Fibroblast of the conjunctiva (primary cell): ENCODE measurements at places on chromosomes 1 and 21.

GRCh38 chr1:154791292-154792166, 78.6 kb downstream of the KCNN3 start:
- DNase-seq, result peak; percentile 22

DNA sequence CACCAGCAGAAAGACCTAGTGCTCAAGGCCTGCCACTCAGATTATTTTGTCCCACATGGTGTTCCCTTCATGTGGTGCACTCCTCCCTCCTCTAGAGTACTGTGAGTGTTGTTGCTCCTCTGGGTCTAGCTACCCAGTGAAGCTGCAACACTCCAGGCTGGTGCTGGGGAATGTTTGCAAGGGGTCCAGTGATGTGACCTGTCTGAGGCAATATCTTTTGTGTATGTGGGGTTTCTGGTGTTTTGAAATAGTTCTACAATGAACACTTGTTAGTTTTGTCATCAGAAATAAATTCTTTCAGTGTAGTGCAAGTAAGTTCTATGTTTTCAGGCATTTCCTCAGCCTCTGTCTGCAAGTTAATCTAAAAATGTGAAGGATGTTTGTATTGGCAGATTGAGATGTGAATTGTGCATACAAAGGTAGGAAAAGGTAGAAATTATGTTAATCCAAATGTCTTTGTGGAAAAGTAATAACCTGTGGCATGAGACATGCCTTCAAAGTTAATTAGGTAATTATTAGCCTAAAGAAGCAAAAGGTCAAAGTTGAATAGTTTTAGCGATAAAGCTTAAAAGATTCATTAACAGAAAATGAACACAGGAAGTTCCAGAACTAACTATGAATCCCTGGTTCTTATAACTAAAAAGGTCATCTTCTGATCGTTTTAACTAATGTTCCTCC, 616.8 kb downstream of the LTN1 start:
- peak; percentile 14 for DNase-seq

GRCh38 chr21:35643176-35643575, 417.1 kb downstream of the SETD4 start:
- DNase-seq, result no peak

DNA sequence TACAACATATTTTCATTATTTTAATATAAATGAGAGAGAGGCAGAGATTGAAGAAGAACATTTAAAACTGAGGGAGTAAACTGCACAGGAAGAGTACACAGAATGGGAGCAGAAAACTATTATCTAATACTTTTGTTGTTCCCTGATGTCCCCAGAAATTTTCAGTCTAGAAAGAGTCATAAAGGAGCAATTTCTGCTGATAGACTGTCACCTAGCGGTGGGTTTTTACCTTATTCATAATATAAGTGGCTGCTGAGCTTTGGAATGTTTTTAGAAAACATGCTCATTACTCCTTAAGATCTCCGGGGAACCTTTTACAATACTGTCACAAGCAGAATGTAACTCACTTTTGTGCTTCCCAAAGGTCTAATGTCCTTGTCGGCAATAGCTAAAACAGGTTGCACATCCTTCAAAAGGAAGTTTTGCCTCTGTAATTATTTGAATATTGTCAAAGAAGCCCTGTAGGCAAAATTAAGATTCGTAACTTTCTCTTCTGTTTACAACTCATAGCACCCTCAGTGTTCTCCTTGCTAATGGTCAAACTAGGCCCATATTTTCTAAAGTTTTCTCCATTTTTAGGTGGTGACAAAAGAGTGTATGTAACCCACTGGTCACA, 4.9 kb upstream of the NPL start:
- DNase-seq, result no peak

DNA sequence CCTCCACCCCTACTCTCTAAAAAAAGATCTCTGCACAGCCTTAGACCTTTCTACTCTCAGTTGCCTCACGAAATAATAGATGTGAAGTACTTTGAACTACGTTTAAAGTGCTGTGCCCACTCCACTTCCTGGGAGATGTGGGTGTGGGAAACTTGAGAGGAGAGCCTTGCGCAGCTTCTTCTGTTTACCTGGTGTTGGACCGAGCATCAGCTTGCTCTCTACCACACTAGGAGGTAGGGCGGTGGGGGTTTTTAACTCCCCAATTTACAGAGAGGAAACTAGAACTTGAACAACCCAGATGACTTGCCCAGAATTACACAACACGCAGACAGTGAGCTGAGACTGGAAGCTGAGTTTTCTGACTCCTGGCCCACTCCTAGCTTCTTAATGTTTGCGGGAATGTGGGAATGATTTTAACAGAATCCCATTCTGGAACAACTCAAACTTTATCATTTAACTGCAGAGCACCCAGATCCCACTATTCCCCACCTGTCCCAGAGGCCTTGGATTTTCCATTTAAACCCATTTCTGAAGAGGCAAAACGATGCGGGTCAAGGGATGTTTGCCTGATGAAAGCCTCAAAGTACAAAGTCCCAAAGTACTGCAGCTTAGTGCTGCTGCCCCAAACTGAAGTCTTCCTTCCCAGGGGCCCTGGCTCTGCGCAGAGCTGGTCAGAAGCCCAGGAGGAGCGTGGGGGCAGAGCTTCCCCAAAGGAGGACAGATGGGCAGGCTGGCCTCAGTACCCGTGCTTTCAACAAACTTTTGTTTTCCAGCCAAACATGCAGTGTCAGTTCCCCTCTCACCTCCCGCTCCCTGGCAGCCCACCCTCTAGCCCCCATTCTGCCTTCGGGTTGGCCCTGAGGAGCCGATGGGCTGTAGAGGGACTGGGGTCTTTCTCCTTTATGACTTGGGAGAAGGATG, 19.0 kb downstream of the BTG2 start:
- no peak for DNase-seq

DNA sequence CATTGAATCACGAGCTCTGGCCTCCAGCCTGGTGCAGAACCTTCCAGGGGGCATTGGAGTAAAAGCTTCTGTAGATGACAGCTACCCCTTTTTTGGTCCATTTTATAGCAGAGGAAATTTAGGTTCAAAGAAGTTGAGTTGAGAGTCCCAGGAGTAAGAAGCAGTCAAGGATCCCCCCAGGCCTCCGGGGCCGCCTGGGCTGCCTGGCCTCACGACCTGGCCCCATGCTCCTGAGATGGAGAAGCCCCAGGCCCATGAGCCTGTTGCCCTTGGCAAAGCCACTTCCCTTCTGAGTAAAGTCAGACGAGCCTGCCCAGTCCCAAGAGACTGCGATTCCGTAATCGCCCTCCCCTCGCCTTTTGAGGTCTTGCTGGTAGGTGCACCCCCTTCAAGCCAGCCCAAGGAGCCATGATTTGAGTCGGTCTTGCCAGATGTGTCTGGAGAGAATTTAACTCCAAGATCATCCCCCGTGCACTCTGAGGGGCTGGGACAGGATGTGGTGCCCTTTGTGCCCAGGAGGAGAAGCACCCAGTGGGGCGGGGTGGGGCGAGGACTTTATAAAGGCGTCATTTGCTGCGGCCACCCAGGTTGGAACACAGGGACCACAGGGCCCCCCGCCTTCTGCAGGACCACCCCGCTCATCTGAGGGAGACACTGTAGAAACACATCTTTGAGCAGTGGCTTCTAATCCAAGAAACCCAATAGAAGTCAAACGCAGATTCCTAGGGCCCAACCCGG, 30.1 kb downstream of the PDE9A start:
- no peak for DNase-seq

DNA sequence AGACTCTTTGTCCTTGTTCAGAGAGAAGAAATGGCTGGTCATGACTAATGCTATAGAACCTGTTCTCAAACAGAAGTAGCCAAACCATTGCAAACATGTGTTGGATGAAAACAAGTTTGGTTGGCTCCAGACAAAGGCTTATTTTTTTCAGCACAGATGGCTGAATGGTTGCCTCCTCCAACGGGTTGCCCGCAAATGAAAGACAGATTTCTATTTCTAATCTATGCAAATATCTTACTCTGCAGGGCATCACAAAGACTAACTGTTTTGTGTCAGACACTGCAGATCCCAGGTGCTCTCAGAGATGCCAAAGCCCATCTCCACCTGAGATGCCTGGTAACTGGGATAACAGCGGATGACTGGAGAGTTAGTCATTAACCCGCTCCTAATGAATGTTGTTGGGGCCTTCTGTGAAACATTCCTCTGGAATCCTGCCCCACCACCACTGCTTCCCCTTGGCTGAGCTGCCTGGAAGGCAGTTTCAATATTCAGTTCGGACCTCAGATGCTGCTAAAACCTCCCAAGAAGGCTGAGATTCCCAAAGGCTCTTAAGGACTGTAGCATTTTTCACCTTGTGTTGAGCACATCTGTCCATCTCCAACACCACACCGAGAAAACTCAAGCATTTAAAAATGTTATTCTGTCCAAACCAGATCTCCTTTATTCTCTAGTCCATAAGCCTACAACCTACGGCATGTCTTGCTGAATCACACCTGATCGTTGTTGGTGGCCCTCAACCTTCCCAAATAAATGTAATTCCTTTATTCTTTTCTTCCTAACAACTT, 104.4 kb downstream of the PTPN14 start:
- peak; percentile 55 for DNase-seq

GRCh38 chr1:215082532-215083382, at the start of gene KCNK2:
KCNK2 (plus strand) TSS chr1:215082737; CDS start chr1:215083386, 649 bp downstream.
- DNase-seq, result peak; percentile 3

DNA sequence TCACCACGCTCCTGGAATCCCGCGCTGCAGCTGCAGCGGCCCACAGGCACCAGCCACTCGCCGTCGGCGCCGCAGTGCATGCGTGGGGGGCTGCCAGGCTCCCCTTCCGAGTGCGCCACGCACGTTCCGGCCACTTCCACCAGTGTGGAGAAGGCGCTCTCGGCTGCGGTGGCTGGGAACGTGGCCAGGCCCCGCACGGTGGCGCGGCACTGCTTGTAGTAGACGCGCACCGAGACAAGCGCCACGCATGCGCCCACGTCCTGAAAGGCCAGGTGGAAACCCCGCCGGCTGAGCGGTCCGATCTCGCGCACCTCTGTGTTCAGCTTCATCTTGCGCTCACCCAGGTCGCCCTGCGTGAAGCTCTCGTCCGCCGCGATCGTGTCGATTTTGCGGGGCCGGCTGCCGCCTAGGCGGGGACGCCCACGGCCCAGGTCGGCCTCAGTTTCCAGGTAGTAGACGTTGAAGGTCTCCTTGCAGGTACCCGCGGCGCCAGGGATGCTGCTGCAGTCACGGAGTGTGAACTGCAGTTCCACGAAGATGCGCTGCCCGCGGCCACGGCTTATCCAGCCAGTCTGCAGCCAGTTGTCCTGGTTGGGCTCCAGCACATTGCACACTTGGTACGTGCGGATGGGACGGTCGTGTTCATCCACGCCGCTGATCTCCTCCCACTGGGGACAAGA, 3.4 kb downstream of the EPHA10 start:
- DNase-seq, result no peak

DNA sequence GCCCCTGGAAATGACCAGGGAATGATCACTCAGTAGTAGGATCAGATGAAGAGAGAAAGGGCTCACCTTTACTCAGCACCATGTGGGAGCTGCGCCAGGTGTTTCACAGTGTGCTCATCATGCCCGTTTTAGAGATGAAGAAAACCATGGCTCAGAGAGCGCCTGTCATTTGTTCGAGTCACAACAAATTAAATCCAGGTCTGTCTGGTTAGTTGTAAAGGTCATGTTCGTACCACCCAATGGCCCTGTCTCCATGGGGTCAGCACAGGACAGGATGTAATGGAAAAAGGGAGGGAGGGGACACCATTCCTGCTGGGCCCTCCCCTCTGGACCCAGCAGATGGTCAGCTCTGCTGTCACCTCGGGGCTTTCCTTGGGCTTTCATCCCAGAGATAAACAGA, 15.2 kb downstream of the KIRREL1 start:
- no peak for DNase-seq

GRCh38 chr1:218591966-218592365, 246.8 kb downstream of the TGFB2 start:
- no peak for DNase-seq

DNA sequence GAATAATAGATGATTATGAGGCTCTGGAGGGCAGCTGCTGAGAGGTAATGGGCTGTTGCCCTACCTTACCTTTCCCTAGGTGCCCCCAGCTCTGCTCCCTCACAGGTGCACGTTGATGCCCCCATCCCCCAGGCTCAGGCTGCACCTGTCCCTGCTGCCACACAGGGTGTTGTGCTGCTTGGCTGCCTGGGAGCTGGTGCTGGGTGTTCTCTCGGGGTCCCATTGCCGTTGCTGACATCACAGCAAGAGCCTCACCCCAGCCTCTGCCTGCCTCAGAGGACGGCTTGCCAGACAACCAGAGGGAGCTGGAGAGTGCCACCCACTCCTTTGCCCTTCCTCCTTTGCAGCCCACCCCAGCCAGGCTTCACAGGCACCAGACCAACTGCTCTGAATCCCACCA, 31.4 kb upstream of the DMBX1 start:
- DNase-seq, result no peak

- DNase-seq, result no peak
Measured at GRCh38 chr1:226397955-226398636, 9.8 kb downstream of the PARP1 start.

DNA sequence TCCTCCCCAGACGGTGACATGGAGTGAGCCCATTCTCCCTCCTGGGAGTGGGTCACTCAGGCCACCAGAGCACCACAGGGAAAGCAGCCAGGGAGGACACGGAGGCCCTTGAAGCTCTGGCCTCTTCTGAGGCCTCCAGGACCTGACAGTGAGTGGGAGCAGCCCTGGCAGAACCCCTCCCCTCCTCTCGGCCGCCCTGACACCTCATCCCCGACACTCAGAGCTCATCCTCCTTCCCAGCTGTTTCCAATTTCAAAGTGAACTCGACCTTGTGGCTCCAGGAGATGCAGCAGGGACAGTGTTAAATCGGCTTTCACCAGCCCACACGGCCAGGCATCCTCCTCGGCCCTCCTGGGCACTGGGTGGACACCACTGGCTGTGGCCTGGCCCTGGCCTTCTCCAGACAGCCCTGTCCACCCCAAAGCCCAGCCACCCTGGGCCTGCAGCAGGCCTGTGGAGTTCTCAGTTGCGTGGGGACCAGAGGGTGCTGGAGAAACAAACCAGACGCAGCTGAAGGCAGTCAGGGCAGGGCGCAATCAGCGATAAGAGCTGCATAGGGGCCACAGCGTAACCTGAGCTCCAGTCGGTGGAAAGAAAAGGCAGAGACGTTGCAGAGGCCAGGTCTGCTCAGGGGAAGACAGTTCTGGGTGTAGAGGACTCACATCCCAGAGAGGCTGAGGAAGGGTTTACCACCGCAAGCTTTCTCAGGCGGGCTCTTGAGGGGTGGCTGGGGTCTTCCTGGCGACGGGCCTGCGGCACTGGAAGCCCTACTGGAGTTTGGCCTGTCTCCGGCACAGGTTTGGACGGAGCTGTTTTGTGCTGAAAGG, 27.1 kb downstream of the FTCD start:
- no peak for DNase-seq

DNA sequence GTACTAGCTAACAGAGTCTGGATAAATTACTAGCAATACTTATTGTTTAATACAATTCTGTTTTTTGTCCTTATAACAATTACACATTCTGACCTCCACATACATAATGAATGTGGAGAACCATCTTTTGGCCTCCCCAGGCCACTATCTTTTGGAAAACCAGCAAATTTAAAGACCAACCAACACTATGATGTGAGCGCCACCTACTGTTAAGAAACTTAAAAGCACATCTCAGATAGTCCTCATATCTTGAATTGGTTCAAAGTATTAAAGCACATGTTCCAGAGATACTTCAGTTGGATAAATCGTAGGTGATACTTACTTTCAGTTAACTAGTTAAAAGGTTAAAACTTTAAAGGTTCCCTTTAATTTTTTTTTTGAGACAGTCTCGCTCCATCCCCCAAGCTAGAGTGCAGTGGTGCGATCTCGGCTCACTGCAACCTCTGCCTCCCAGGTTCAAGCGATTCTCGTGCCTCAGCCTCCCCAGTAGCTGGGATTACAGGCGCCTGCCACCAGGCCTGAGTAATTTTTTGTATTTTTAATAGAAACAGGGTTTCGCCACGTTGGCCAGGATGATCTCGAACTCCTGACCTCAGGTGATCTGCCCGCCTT, 29.3 kb upstream of the USP1 start:
- DNase-seq, result peak; percentile 44

- DNase-seq, result no peak
Measured at GRCh38 chr1:165350840-165351239, 5.7 kb downstream of the LMX1A start.
